CD4-positive, alpha-beta T cell treated with Interleukin-15 for 4 hours (primary cell): ENCODE measurements at places on chromosomes 7 and 10.

- peak; percentile 83 for DNase-seq
Observed at GRCh38 chr10:33008499-33009243, 50.6 kb upstream of the ITGB1 start.

DNA sequence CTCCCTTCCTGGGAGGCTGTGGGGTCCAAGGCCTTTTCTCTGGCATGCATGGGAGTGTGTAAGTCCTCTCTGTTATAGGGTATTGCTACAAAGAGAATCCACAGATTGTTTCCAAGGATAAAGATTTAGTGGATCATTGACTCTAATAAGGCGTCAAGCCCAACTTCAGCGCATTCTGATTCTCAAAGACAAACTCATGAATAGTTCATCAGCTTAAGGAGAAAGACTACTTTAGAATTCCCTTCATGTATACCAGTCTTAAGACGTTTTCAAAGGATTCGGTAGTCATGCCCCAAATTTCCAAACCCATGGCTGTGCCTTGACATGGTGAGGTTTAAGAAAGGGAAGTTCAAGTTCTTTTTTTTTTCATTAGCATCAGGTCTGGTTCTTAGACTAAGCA, 46.6 kb upstream of the ABLIM1 start:
- no peak for DNase-seq

DNA sequence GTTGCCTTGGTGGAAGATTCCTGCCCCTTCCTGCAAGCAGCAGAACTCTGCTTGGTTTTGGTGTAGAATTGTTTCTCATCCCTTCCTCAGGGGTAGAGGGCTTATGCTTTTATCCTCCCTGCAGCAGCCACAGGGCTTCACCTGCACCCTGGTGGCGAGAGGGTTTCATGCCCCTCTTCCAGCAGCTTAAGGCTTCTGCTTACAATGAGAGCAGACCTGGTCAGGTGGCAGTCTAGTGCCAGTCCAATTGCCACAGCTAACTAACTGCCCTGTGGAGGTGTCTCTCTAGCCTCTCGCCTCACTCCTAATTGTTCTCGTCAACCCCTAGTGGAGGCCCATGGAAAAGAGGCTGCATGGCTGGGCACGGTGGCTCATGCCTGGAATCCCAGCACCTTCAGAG, 19.3 kb downstream of the ACBD7 start:
- DNase-seq, result no peak

- peak; percentile 38 for DNase-seq
Observed at GRCh38 chr7:381211-382042, 91.5 kb downstream of the FOXL3 start.

DNA sequence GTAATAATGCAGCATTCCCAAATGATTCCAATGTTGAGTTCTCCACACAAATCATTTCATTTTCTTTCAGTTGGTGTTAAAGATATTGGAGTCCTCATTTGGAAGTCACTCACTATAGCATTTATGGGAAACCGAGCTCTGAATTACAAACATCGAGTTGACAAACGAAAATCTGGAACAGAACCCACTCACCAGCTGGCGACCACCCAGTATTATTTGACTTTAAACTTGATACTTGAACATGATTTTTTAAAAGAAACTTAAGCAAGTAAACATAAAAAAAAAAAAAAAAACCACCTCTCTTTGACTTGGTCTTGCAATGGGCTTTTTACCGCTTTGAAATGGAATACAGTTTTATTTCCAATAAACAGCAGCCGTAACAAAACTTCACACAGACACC, 576.6 kb upstream of the C7orf33 start:
- no peak for DNase-seq
